Stimulated activated CD4-positive, alpha-beta T cell treated with anti-CD3 and anti-CD28 coated beads, Interleukin-15, amount 100 ng/mL, for 1 hour (primary cell): ENCODE measurements at places on chromosomes 6 and 20.

DNA sequence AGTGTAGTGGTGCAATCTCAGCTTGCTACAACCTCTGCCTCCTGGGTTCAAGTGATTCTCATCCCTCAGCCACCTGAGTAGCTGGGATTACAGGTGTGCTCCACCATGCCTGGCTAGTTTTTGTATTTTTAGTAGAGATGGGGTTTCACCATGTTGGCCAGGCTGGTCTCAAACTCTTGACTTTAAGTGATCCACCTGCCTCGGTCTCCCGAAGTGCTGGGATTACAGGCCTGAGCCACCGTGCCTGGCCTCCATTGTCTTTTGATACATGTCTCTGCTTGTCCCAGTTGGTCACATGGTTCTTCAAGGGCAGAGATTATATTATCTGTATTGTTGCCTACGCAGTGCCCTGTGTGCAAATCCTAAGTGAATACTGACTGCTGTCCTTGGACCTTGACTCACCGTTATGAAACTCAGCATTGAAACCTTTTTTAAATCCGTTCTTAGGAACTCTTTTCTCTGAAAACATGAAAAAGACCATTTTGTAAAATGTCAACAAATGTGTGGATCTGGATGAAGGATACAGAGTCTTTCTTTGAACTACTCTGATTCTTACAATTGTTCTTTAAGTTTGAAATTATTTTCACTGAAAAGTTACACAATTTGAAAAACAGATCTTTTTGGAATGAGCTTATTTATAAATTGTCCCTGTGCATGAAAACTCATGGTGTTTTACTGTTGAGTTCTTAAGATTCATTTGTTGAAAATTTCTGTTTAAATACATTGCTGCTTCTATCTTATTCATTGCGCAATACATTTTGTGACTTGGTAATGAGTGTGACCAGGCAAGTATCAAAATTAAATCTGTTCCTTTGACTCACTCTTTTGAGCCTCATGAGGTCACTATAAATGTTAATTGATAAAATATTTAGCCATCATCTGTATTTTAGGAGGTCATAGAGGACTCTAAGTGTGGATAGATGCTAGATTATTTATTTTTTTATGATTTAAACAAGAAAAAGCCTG lies 293.5 kb downstream of the UTRN start:
- DNase-seq: no peak

DNA sequence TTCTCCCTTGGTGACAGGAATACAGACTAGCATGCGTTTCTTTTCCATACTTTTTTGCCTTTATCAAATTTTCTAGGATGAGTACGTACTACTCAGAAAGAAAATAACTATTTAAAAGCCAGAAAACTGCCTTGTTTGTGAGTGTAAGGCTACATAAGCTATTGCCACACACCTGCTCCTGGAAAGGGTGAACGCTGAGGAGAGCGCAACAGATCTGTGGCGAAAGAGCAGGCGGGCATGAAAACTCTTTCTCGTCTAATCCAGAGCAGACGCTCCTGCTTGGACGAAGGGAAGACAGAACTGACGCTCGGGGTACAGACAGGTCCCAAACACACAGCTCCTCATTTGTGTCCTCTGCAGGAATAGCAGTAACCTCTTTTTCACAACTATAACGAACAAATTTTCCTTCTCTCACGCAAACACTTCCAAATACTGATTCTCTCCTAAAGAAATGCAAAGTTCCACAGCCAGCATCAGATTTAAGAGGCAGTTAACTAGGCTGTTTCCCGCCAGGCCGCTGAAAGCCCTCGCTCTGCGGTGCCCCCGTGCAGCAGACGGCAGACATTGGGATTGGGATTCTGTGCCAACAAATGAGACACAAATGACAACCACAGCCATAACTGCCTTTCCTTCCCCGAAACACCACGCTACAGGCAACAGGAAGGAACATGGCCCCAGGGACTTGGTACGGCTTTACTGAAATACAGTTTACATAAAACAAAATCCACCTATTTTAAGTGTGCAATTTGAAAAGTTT lies 20.0 kb downstream of the TAF4 start:
- DNase-seq: no peak

- DNase-seq: no peak
These were observed 733.7 kb downstream of the GRIK2 start for GRCh38 chr6:102127253-102127652.

- DNase-seq: no peak
These were observed 30.0 kb downstream of the SLX4IP start for GRCh38 chr20:10465135-10465534.

DNA sequence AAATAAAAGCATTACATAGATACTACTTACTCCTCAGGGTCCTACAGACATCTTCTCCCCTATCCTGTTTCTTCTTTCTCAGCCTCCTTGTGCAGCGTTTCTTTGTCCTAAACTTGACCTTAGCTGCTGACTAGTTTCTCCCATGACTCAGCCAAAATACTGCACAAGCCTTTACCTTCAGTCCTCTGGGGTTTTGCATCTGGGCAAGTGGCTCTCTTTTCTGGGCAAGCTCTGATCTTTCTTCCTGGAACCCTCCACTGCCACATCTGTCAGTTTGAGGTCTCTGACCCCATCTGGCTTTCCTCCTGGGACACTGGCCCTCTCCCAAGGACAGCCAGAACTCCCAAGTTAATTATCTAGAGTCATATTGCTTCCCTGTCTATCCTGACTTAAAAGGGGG lies 838.4 kb downstream of the DHX35 start:
- no peak for DNase-seq

- no peak for DNase-seq
These were observed 27.2 kb upstream of the SYNJ2 start for GRCh38 chr6:157954150-157955117.

DNA sequence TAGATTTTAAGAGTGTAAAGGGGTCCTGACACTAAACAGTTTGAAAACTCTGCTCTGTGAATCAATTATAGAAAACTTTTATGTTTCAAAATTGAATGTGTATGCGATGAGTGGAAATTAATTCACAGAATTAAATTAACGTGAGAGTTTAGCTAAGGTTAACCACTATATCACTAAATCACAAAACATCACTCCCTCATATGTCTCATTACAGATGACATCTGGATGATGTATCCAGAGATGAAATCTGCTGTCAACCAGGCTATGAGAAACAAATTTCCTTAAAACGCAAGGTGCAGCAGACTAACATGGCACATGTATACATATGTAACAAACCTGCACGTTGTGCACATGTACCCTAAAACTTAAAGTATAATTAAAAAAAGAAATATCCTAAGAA lies 27.3 kb downstream of the PRSS35 start:
- no peak for DNase-seq

GRCh38 chr20:6480328-6481200 lies 286.9 kb upstream of the BMP2 start:
- no peak for DNase-seq

GRCh38 chr6:36075656-36076055 lies 48.0 kb downstream of the MAPK14 start:
- DNase-seq: no peak

DNA sequence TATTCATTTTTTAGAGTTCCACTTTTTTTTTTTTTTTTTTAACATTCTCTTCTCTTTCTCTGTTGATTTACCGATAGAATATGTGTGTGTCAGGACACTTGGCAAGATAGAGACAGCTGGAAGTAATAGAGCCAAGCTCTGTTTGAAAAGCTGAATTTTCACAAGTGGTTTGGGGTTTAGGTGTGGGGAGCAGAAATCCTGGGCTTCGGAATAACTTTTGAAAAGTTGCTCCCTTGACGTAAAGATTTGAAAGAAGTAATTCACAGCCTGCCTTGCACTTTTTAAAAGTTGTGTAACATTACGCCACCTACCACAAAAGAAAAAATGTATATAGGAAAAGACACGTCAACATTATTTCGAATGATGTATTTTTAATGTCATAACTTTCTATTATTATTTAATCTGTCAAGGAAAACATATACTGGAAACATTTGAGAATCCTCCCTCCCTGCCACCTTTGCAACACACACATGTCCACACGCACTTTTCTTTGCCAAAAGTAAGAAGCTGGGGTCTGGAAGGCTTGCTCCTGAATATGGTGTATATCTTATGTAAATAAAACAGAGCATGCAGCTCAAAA lies 917.9 kb downstream of the KIF16B start:
- no peak for DNase-seq

DNA sequence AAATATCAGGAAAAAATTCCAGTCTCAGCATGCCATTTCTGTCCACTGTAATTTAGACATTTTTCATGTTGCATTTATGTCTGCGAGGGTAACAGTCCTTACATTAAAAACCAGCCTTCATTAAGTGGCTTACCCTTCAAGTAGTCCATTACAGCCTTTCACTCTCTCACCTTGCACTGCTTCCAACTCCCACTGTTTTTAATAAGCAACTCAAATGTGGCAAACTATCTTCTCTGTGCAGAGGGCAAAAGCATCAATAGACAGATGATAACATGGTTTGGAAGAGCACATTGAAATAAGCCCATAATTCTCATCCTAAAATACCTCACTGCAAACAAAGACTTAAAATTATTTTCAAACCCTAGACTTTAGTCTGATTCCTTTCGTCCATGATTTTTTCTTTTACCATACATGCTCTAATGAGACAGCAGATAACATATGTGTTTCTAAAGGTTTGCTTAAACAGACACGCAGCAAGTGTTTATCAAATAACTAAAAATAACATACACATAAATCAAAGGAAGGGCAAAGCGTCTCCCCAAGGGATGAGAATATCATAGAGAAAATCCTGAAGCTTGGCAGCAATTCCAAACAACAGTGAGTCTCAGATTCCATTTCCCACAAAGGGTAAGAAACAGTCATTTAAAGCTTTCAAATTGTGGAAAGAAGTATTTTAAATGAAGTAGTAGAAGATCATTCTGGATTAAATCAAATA lies 130.4 kb downstream of the PTPRK start:
- no peak for DNase-seq

DNA sequence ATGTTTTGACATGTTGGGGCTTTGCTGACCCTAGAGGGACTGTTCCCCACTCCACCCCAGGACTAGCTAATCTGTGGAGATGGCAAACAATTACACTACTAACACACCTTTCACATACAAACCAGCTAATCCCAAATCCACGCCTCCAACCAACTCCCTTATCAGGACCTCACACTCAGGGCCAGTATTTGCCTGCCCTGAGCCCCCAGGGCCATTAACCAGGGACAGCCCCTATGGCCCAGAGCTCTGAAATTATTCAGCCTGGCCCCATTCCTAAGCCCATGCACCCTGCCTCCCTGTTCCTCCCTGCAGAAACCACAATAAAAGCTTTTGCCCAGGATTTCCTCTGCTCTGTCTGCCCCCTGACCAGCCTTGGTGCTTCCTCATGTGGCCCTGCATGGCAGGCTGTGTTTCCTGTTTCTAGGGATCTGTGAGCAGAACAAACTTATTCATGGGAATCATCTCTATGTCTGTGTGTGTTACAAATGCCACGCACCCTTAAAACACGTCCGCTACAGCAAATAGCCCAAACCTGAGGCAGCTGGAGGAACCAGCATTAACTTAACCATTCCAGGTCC lies 121.2 kb downstream of the PXDC1 start:
- DNase-seq: no peak

DNA sequence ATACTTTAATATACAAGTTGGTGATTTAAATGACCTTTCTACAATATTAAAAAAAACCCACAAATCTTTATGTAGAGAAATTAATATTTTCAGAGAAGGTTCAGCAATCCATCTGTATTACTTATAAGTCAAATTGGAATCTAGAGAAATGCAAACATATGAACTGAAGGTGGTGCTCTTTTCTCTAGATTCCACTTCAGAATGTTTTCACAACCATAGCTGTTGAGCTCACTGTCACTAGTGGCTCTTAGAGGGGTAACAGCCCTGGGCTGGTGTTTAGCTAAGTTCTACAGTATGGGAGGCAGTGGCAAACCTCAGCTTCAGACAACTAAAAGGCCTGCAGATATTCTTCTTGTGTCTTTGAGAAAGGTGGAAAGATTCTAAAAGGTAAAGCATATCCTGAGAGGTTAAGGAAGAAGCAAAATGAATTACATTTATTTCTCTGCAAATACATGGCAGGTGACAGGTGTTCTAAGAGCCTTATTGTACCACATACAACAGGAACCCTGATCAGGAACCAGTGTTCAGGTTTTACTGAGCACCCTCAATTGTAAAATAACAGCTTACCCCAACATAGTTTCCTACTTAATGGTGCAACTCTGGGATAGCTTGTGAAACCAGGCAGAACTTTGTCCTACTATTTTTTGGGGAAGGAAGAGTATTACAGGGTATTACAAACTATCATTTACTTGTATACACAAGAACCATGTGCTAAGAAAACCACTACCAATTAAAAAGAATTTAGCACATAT lies 56.6 kb upstream of the SAMHD1 start:
- DNase-seq: no peak

GRCh38 chr20:35144694-35145093 lies 2.4 kb downstream of the EDEM2 start:
- DNase-seq: no peak

- DNase-seq: no peak
These were observed 17.5 kb downstream of the PPARD start for GRCh38 chr6:35359744-35360348.

DNA sequence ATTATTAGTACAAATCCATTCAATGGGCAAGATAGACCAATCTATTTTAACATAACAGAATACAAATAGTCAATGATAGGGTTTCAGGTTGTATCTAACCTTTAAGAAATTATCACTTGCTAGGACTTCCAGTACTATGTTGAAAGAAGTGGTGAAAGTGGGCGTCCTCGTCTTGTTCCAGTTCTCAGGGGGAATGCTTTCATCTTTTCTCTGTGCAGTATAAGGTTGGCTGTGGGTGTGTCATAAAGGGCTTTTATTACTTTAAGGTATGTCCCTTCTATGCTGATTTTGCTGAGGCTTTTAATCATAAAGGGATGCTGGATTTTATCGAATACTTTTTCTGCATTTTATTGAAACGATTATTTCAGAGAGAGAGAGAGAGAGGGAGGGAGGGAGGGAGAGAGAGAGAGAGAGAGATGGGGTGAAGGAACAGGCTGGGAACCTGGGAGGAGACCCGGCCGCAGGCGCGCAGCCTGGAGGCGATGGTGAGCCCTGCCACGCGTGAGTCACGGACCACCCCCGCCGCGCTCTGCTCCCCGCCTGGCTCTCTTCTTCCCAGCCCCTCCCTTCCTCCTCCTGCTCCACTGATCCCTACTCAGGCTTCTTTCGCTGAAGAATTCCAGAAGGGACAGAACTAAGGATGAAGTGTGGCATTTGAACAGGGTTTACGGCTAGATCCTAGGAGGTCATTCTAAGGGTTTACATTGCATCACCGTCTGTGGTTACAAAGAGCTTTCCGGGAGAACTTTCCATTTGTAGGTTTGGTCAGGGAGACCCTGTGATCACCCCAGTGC lies 45.5 kb upstream of the HLA-E start:
- no peak for DNase-seq

- no peak for DNase-seq
These were observed 48.0 kb downstream of the GCLC start for GRCh38 chr6:53496797-53497375.

- DNase-seq: no peak
These were observed 406.1 kb downstream of the EPM2A start for GRCh38 chr6:145329257-145329656.
